Activated T-helper 1 cell treated with anti-CD3 and anti-CD28 coated beads, Interleukin-2, amount 50 U/mL, for 16 hours (primary cell): ENCODE measurements at places on chromosomes 6 and 20.

GRCh38 chr20:25281541-25281991, 33.7 kb downstream of the PYGB start:
- DNase-seq = no peak

DNA sequence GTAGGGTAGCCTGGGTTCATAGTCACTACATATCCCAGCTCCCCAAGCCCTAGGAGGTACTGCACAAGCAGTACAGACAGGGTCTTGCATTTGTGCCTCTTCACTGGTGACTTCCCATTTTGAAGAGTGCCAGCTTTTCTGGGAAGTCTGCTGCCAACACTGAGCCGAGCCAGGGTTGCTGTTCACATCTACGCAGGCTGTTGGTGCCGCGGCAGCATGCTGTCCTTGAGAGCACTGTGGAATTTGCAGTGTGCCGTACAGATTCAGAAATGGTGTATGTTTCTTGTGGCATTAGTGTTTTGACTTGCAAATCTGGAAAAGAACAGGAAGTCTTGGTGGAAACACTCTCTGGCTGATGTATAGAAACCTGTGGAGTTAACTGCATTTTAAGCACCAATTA, 67.5 kb downstream of the JARID2 start:
- no peak for DNase-seq

- no peak for DNase-seq
Observed at GRCh38 chr6:106702046-106702445, 72.7 kb downstream of the QRSL1 start.

GRCh38 chr20:15851576-15852215, 721.6 kb downstream of the KIF16B start:
- DNase-seq = no peak

DNA sequence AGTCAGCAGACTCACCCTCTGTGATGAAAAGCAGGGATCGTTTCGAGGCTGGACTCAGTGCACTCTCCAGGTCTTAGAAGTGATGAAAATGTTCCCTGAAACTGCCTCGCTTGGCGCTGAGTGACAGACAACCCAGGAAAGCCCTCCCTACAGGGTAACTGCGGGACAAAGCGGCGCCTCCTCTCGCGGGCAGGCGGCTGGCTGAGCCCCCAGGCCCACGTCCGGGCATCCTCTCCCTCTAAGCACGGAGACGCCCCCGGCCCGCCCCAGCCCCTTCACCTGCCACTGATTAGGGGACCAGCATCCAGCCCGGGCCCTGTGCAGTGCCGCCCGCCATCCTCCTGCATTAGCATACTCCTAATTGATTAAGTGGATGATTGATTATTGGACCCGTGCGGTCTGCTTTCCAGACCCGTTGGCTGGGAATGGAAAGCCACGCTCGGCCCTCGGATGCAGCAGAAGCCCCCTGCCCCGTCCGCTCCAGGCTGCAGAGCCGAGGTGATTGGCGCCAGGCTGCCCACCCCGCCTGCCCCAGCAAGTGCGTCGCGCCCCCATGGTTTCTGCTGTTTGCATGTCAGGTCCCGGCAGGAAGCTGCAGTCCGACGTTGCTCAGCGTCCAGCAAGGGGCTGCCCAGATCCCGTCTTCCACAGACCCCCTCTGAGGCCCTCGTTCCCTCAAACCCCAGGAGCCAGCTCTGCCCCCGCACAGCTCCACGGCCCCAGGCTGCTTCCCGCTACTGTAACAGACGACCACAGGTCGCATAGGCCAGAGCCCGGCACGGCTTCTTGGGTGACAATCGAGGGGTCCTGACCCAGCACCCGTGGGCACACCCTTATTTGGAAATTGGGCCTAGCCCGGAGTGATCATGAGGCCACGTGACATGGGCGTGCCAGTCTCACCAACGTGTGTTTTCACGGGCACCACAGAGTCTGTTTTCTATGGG, 131.6 kb downstream of the DLL1 start:
- no peak for DNase-seq

DNA sequence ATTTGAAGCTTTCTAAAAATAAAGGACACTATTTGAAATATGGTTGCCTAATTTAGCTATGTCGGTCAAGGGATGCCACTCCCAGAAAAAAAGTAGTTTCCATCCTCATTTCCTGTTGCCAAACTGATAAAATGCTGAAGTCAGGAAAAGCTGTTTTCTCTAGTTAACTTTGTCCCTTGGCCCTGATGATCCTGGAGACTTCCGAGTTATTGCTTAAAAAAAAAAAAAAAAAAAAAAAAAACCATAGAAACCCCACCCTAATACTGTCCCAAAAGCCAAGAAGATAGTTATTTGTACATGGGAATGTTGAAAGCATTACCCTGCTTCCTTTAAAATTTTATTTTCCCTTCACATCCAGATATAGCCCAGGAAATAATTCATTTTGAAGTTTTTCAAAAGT, 236.7 kb downstream of the SOD2 start:
- DNase-seq = no peak

- DNase-seq = no peak
Observed at GRCh38 chr6:146770965-146771735, 172.4 kb downstream of the ADGB start.

DNA sequence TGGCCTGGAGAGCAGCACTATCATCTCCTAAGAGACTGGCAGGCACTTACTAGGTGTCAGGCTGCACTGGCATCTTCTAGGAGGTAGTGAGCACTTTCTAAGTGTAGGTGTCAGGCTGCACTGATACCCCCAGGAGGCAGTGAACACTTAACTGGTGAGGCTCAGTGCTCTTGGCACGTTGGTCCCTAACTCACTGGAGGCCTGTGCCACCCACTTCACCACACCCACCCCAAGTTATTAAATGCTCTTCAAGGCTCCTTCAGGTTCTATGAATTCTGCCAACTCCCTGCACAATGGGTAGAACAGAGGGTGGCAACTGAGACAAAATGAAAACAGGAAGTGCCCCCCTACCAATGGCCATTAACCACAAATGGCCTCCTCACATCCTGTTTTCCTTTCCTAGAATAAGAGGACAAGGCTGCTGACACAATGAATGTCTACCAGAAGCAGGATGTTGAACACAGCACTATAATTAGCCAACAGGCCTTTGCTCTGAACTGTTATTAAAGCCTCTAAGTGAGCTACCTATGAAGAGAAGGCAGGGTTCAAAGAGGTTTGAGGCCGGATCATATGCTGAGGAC, 29.4 kb downstream of the NCOA5 start:
- no peak for DNase-seq

GRCh38 chr6:104597541-104598050, 262.1 kb downstream of the HACE1 start:
- no peak for DNase-seq

- DNase-seq = peak; percentile 78
Observed at GRCh38 chr6:44247338-44248302, 719 bp downstream of the HSP90AB1 start.

- DNase-seq = no peak
Observed at GRCh38 chr6:168504366-168504765, 63.4 kb downstream of the SMOC2 start.

GRCh38 chr6:8760951-8761350, 325.6 kb upstream of the SLC35B3 start:
- no peak for DNase-seq

DNA sequence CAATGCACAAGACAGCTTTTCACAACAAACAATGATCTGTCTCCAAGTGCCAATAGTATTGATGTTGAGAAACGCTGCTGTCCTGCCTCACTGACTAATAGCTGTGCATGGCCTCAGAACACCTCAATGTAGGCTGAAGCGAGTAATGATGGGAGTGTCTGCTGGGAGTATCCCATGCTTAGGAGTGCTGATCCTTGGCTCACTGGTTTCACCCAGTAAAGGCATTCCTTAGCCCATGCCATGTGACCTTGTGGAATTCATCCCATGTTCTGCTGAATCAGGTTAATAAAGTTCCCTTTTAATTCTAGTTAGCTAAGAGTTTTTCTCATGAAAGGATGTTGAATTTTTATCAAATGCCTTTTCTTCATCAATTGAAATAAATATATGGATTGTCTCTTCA, 3.8 kb upstream of the WFDC12 start:
- no peak for DNase-seq

DNA sequence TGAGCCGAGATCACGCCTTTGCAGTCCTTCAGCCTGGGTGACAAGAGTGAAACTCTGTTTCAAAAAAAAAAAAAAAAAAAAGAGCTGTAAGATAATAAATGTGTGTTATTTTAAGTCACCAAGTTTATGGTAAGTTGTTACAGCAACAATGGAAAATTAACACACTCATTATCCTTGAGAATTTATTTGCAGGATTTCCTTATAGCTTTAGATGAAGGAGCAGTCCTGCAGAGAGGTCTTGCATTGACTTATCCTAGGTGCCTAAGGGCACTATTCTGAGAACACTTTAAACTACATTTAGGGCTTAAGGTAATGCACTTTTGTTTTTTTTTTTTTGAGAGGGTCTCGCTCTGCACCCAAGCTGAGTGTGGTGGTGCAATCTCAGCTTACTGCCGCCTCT, 13.8 kb upstream of the SCAF8 start:
- no peak for DNase-seq

DNA sequence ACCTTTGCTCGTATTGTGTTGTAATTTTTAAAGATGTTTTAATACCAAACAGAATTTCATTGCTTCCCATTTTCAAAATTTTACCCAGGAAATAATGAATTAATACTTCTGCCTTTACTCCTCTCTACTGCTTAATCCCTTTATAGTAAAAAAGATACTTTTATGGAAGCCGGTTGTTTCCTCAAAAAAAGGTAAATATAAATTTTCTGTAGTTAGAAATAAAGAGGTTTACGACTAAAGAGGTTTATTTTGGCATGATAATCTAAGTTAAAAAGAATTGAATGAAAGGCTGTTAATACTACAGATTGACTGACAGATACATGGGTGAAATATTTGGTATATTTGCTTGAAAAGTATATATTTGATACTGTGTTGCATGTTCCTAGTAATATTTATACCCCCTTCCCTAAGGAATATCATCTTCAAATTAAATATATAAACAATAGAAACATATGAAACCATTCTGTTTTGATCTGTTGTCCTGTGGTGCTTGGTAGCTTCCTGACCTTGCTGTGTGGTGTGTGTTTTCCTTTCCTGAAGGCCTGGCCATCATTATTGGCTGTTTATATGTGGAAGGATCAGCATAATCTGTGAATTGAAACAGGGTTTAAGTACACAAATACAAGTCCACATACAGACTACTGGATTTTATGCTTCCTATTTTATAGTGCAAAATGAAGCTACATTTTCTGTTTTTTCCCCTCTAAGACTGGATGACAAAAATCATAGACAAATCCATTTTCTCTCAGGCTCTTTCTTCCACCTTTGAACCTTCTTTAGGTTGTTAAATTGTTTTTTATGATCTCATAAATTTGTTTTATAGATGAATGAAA, 2.3 kb downstream of the LIN28B start:
- no peak for DNase-seq

GRCh38 chr20:11247046-11248010, 573.5 kb upstream of the JAG1 start:
- no peak for DNase-seq

GRCh38 chr6:111838749-111839484, 34.3 kb downstream of the FYN start:
- DNase-seq = no peak

DNA sequence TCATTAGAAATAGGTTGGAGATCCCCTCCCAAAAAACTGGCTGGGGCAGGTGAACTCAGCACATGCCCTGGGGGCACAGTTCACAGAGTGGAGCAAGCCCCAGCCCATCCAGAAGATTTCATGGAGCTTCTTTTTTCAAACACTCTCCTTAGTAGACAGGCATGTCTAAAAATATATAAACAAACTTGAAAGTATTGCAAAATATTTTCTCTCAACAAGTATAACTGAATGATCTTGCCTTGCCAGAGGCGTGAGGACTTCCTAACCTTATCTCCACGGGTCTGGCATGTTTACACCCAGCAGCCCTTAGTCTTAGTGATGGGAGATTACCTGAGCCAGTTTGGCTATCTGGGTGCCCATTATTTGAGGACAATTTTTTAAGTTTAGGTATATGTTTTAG, 107.1 kb downstream of the QRSL1 start:
- no peak for DNase-seq

DNA sequence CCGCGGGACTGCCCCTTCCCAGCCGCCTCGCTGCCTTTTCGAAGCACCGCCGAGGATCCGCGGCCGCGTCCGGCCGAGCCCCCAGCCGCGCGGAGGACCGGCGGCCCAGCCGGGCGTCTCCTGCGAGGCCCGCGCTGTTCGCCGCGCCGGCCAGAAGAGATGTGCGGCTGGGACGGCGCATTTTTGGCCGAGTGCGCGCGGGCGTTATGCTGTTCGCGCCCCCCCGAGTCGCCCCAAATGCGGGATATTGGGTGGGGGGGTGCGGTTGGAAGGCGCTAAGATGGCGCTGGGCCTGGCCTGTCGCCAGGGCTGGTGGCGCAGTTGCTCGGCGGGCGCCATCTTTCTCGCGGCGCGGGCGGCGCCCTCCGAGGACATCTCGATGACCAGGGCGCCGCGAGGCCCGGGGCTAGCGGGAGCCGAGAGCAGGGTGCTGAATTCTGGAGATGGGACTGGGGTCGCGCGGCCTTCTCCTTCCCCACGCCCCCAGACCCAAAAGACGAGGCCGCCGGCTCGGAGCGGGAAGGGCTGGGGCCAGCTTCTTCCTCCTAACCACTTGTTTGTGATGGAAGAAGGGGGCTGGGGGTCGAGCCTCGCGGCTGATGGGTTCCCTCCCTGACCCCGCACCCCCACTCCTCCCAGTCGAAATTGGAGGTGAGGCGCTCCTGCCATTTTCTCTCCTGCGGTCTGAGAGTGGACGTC, 1.5 kb downstream of the BICRAL start:
- peak; percentile 66 for DNase-seq

DNA sequence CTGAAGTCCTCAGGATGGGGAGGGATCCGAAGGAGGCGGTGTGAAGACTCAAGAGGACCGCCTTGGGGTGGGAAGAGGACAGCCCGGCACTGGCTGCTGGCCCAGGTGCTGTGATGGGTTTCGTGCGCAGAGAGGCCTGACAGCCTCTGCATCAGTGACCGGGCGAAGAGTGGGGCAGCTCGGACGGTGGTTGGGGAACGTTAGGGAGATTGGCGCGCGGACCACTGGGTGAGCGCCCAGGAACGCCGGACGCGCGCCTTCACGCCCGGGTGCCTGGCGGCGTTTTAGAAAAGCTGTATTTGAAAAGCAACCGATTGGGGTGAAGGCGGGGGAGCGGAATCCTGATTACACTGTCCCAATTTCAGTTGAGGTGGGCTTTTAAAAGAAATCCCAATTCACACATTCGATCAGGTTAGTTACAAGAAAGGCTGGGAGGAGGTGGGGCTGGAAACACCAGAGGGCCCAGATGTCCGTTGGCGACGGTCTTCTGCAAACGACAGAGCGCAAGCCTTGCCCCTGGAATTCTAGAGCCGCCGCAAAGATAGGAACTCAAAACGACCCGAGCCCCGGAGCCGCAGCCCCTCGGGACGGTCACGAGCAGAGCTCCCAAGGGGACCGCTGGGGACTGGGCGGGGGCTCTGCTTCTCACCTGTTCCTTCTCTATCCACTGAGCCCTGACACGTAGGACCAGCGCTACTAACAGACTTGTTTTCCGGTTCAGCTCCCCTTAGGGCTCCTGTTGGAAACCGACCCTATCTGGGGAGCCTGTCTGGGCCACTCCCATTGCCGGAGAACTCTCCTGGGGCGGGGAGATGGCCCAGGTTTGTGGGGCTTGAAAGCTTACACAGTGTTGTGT, 8.5 kb upstream of the TRIM40 start:
- no peak for DNase-seq

GRCh38 chr20:61600016-61600415, 348.0 kb downstream of the CDH4 start:
- DNase-seq = no peak
